RWPE1 (cell line): ENCODE measurements at places on chromosomes 7 and 10.

- DNase-seq: no peak
These were observed 18.3 kb upstream of the TNPO3 start for GRCh38 chr7:129073204-129073603.

DNA sequence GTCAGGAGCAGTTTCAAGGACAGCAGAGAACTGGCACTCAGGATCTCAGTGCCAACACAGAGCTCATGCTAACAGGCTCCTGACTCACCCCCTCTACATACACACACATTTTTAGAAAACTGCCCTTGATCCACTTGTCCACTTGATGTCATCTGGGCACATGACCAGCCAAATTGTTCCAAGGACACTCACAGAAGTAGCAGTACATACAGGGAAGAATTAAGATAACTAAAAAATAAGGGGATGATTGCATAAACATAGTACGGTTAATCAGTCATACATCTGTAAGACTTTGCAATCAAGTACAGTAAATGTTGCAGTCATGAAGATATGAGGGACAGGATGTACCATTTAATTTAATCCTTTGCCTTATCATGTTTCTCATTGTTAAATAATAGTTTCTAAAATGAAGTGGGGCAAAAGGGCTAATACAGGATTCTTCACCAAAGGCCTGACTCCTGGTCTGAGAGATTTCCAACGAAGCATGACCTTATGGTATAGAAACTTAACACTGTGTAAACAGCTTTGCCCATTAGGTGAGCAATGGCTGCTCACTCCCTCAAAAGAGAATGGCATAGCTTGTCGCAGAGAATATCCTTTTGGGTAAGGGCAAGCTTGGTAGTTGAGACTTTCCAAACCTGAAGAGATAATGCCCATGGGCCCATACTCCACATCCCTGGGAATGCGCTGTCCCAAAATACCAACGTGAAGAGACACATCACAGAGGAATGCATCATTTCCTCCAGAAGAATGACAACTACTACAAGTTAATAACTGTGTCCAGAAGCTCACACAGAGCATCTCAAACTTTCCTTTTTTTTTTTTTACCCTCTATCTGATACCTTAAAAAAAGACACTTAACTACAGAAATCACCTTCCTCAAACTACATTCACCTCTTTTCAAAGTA, 94.1 kb downstream of the ARMH3 start:
- no peak for DNase-seq

DNA sequence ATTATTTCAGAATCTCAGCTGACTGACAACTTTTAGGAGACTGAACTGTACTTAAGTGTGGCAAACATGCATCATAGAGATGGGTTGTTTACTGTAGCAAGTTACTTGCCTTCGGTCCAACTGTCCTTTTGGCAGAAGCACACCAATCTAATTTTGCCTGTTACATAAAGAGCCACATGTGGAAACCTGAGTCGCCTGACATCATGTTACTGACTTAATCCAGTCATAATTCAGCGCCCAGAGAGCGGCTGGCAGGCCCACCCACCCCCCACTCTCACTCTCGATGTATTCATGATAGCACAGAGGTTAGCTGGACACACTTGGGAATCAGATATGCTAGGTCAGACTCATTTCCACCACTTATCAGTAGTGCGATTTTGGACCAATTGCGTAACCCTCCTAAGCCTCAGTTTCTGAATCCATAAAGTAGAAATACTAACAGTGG, 57.3 kb upstream of the CAPZA2 start:
- DNase-seq: no peak

- no peak for DNase-seq
These were observed 149.8 kb downstream of the KLF6 start for GRCh38 chr10:3635211-3635671.

- DNase-seq: no peak
These were observed 97.5 kb upstream of the MGMT start for GRCh38 chr10:129369566-129369965.

DNA sequence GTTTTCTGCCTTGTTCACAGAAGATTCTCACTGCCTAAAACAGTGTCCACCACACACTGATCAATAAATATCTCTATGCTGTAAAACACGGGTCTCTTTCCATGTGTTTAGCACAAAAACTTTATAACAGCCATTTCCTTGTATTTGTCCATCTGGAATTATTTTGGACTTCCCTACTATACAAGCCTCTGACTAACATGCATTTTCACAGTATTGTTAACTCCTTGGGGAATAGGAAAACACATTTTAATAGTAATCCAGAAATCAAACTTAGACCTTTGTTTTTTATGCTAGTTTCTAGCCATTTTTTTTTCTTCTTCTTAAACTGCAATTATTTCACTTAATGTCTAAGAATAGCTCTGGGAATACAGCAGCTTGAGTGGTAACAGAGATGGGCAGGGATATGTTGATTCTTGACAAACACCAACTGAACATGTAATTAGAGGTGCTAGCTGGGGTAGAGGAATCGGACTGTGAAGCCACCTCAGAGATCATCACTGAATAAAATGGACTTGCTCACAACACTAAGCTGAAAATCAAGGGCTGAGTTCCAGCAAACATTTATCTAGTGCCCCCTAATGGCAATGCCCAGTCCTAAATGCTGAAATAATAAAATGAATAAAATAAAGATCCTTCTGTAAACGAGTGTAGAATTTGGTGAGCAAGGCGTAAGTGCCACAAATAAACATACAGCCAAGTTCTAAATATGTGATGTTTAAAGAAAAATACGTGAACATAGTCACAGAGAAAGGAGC, 593.1 kb downstream of the SORCS1 start:
- peak; percentile 54 for DNase-seq

- DNase-seq: no peak
These were observed 102.6 kb upstream of the DDC start for GRCh38 chr7:50667789-50668226.

GRCh38 chr7:47581438-47581803, 490 bp downstream of the TNS3 start:
- DNase-seq: no peak

DNA sequence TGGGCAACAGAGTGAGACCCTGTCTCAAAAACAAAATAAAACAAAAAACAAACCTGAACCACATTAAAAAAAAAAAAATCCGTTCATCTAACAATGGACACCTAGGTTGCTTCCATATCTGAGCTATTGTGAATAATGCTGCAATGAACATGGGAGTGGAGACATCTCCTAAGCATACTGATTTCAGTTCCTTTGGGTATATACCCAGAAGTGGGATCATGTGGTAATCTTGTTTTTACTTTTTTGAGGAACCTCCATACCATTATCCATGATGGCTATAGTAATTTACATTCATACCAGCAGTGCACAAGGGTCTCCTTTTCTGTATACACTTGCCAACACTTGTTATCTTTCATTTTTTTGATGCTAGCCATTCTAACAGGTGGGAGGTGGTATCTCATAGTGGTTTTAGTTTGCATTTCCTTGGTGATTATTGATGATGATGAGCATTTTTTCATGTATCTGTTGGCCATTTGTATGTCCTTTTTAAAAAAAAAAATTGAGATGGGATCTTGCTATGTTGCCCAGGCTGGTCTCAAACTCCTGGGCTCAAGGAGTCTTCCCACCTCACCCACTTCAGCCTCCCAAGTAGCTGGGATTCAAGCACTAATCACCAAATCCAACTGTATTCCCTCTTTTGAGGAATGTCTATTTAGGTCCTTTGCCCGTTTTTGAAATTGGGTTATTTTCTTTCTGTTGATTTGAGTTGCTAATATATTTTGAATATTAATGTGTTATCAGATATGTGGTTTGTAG, 17.5 kb downstream of the CDK13 start:
- no peak for DNase-seq
